ENCODE measurements at places on chromosomes 5 and 9. TPM values are rescaled to one million over a fixed set of nuclear protein-coding genes. Genes with fewer than 3 reads are reported as not detected.

FABP6 gene
- total RNA-seq = 1.4 TPM

COL27A1 gene
- total RNA-seq = 21.5 TPM

GRXCR2 gene
- total RNA-seq = not detected

BTNL8 gene
- not detected for total RNA-seq

INSL4 gene
- not detected for total RNA-seq

PALM2AKAP2 gene
- 15.6 TPM for total RNA-seq

GNG10 gene
- 90.4 TPM for total RNA-seq

PSD2 gene
- total RNA-seq = 0.48 TPM

SH3GLB2 gene
- 49.6 TPM for total RNA-seq

Measured in urinary bladder (tissue), 4 donors.